Activated T-helper 1 cell treated with anti-CD3 and anti-CD28 coated beads, Interleukin-12 subunit alpha, Interleukin-12 subunit beta, Interleukin-2, Interleukin-4 antibody, amounts not matched to agents 30 ng/mL and 10 ng/mL and 1 ng/mL, durations not matched to agents 14 hours and 24 hours and 36 hours (primary cell): ENCODE measurements at places on chromosomes 2 and 18. TPM values are rescaled to one million over a fixed set of nuclear protein-coding genes. Genes with fewer than 3 reads are reported as not detected.

DNA sequence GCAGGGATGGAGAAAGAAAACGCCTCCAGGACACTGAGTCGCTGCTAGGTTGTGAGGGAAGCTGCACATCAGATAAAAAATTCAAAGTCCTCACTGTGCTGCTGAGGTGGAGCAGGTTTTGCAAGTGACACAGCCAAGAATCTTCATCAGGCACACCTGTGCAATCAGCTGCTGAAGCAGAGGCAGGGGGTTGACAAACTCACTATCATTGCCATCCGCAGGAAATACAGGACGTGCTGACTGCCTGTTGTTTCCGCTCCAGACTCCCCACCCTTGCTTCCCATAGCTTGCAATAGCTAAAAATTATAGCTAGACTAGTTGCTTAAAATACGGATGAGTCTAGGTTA lies 147.8 kb upstream of the FHL2 start:
- peaks cover 7% of the 10 kb centered on the region for H3K27me3 ChIP-seq
- peaks cover 5% of the 10 kb centered on the region for H3K4me1 ChIP-seq
- no peak overlapping the region for H3K27ac ChIP-seq
- no peaks in the 10 kb centered on the region for H3K36me3 ChIP-seq
- no peak overlapping the region for H3K4me3 ChIP-seq

DNA sequence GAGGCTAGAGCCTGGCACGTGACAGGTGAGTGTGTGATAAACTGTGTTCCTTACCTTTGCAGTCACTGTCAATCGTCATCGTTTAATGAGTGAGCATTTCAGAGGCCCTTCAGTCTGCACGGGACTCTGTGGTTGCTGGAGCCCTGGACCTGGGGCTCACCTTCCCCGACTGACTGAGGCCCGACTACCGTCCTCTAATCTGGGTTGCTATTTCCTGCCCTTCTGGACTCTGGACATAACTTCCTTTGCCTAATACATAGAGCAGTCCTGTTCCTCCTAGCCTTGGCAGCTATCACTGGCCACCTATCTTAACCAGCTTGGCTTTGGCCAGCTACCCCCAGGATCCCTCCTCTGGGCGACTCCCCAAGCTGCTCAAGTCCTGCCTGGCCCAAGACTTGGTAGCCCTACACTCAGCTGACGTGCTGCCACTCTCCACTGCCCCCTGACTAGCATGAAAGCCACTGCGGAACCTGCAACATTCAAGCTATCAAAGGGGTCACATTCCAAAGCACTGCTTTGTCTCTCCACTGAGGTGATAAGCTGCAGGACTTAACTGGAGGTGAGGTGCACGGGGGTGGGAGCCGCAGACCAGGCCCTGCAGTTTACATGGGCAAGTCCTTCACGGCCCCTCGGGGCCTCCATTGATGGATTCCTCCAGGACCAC lies 11.1 kb upstream of the RAB17 start:
- peaks cover 18% of the 10 kb centered on the region for H3K4me1 ChIP-seq
- no peak overlapping the region for H3K4me3 ChIP-seq
- H3K36me3 ChIP-seq = no peaks in the 10 kb centered on the region

GRCh38 chr18:13616525-13617035 lies 109.8 kb downstream of the FAM210A start:
- H3K36me3 ChIP-seq = peaks cover 6% of the 10 kb centered on the region
- H3K27ac ChIP-seq = peak overlapping the region; percentile 96
- peak overlapping the region; percentile 83 for H3K4me3 ChIP-seq
- no peak for DNase-seq

GRCh38 chr18:46555724-46556123 lies 101.3 kb downstream of the LOXHD1 start:
- H3K36me3 ChIP-seq = no peaks in the 10 kb centered on the region
- no peaks in the 10 kb centered on the region for H3K27me3 ChIP-seq
- no peak overlapping the region for H3K4me3 ChIP-seq
- H3K27ac ChIP-seq = no peak overlapping the region
- H3K4me1 ChIP-seq = no peaks in the 10 kb centered on the region

DNA sequence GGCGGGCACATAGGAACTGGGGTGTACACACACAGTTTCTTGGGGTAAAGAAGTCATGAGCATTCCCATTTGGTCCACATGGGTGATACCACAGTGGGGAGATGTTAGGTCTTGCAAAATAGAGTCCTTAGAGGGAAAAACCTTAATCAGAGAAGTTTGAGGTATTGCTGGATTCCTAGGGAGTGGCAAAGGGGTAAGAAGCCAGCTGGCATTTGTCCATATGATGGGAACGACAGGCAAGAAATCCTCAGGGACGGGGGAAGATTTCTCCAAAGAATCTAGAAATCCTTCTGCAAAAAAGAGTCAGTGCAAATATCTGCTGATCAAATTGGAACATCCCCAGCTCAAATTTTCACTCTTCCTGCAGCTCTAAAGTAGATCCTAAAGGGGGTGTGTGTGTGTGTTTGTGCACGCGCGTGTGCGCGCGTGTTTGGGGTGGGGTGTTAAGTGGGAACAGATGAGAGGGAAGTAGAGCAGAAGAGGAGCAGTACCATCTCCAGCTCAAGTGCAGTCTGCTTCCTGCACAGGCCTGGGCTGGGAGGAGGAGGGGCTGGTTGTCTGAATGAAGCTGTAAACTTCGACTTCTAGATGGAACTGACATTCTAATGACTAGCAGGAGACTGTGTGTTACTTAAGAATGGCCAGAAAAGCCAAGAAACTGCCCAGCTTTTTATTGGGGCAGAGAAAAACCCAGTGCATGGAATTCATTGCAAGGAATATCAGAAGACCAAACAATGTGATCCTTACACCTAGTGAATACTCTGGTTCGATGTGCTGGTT lies 168.0 kb downstream of the SPP2 start:
- H3K36me3 ChIP-seq = peaks cover 2% of the 10 kb centered on the region
- H3K4me1 ChIP-seq = peaks cover 18% of the 10 kb centered on the region
- DNase-seq = no peak
- H3K27ac ChIP-seq = no peak overlapping the region

GRCh38 chr2:979069-979928 lies 28.6 kb downstream of the SNTG2 start:
- peaks cover 10% of the 10 kb centered on the region for H3K4me1 ChIP-seq
- H3K4me3 ChIP-seq = no peak overlapping the region
- H3K27ac ChIP-seq = no peak overlapping the region
- H3K27me3 ChIP-seq = peaks cover 6% of the 10 kb centered on the region
- no peak for DNase-seq
- H3K36me3 ChIP-seq = no peaks in the 10 kb centered on the region

DNA sequence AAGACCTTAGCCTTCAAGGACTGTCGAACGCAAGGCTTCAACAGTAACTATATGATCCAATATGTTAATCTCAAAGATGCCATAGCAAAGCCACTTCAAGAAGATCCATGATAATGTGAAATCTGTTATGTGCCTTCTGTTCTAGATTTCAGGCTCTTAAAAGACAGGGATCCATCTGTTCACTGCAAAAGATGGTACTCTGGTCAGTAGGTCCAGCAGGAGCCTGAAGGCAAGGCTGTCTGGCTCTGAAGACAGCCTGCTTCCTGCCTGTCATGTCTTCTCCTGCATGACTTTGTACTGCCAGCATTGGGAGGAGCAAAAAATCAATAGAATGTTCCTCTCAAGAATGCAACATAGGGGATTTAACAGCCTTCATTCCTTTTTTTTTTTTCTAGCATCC lies 270.8 kb upstream of the PARD3B start:
- H3K27ac ChIP-seq = no peak overlapping the region
- H3K4me1 ChIP-seq = no peaks in the 10 kb centered on the region
- H3K36me3 ChIP-seq = no peaks in the 10 kb centered on the region
- H3K27me3 ChIP-seq = peaks cover 20% of the 10 kb centered on the region

- H3K36me3 ChIP-seq = no peaks in the 10 kb centered on the region
- H3K27me3 ChIP-seq = peaks cover 8% of the 10 kb centered on the region
- H3K4me3 ChIP-seq = no peak overlapping the region
- no peaks in the 10 kb centered on the region for H3K4me1 ChIP-seq
- DNase-seq = peak; percentile 40
These were observed 63.3 kb downstream of the RAB31 start for GRCh38 chr18:9771261-9771976.

GRCh38 chr2:127906206-127906926 lies 20.6 kb upstream of the AMMECR1L start:
- peaks cover 3% of the 10 kb centered on the region for H3K27me3 ChIP-seq
- no peak overlapping the region for H3K27ac ChIP-seq
- H3K4me1 ChIP-seq = no peaks in the 10 kb centered on the region
- H3K4me3 ChIP-seq = no peak overlapping the region
- no peaks in the 10 kb centered on the region for H3K36me3 ChIP-seq
- DNase-seq = no peak

DNA sequence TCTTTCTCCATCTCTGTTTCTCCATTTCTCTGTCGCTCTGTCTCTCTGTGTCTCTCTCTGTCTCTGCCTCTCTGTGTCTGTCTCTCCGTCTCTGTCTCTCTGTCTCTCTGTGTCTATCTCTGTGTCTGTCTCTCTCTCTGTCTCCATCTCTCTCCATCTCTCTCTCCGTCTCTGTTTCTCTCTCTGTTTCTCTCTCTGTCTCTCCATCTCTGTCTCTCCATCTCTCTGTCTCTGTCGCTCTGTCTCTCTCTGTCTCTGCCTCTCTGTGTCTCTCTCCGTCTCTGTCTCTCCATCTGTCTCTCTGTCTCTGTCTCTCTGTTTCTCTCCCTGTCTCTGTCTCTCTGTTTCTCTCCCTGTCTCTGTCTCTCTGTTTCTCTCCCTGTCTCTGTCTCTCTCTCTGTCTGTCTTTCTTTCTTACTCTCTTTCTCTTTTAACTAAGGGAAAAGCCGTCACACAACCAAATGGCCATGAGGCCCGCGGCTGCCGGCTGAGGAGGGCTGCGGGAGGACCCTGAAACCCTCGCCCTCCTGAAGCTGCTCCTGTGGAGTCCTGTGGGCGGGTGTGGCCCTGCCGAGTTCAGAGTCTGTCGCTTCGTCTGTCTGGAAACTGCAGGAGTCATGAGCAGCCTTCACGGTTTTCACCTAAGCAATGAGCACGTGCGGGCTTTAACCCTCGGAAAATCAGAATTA lies 29.3 kb downstream of the NFATC1 start:
- peak overlapping the region; percentile 61 for H3K27ac ChIP-seq
- H3K4me1 ChIP-seq = peaks cover 27% of the 10 kb centered on the region
- peaks cover 29% of the 10 kb centered on the region for H3K36me3 ChIP-seq
- DNase-seq = no peak

DNA sequence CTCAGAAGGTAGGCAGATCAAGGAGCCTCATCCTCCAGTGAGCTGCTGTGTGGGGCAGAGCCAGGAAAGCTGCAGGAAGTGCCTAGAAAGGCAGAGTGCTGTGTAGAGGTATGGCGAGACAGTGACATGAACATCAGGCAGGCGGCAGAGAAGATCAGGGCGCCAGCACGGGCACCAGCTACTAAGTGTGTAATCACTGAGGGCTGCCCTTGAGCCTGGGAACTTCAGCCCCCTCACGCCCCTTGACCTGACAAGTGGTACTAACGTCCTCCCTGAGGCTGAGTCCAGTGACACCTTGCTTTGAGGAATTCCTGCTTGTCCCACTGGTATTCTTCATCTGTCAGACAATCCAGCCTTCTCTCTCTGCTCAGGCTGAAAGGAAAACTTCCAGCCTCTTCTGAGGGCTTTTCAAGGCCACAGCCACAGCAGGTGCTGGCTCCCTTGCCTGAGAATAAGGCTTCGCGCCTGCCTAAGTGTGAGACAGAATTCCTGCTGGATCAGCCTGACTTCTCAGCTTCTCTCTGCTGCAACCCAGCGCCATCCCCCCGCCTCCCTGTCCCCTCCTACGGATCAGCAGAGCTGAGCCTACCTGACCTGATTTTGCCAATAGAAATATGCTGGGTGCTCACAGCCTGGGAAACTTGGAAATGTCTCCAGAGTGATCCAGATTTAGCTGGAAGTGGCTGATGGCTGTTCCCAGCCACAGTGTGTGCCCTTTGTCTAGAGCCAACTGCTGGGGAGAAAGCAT lies 148.0 kb downstream of the SMAD7 start:
- H3K27ac ChIP-seq = peak overlapping the region; percentile 99
- no peak for DNase-seq
- no peak overlapping the region for H3K4me3 ChIP-seq
- peaks cover 81% of the 10 kb centered on the region for H3K4me1 ChIP-seq
- H3K36me3 ChIP-seq = peaks cover 6% of the 10 kb centered on the region
- no peaks in the 10 kb centered on the region for H3K27me3 ChIP-seq

Gene STARD6
- 0.54 and 0.65 TPM in 2 replicates for total RNA-seq

Gene KCNK3
- not detected in 2 replicates for total RNA-seq

Gene RGPD8
- total RNA-seq = 15.8 and 16.5 TPM in 2 replicates

Gene SLC19A3
- total RNA-seq = not detected in 2 replicates

Gene AGXT
- total RNA-seq = not detected in 2 replicates

Gene HOXD13
- total RNA-seq = not detected in 2 replicates

Gene C2orf74
- total RNA-seq = 7.0 and 9.7 TPM in 2 replicates

Gene TOGARAM2
- 5.8 and 6.0 TPM in 2 replicates for total RNA-seq
